Stimulated activated CD4-positive, alpha-beta T cell treated with anti-CD3 and anti-CD28 coated beads, Interleukin-12 subunit alpha, Interleukin-12 subunit beta, amount 100 ng/mL, for 24 hours (primary cell): ENCODE measurements at places on chromosomes 6 and 20.

GRCh38 chr20:23918101-23918862 is 38.7 kb upstream of the CST5 start:
- DNase-seq, result no peak

DNA sequence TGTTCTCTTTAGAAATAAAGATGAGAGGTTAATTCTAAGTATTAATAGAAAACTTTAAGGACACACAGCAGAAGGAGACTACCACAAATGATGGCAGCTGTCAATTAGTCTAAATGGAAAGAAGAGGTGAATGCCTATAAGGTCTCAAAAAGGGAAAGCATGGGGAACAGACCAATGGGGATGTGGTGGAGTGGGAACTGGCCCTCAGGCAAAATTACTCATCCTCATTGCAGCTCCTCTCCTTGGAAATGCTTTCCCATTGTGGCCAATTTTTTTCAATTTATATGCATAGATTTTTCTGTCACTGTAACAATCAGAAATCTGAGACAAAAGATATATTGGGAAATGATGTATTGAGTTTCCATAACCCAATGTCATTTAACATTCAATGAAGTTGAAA is 222.9 kb upstream of the DEFB112 start:
- DNase-seq, result no peak

- no peak for DNase-seq
Observed at GRCh38 chr6:129598244-129599187, 111.5 kb downstream of the ARHGAP18 start.

DNA sequence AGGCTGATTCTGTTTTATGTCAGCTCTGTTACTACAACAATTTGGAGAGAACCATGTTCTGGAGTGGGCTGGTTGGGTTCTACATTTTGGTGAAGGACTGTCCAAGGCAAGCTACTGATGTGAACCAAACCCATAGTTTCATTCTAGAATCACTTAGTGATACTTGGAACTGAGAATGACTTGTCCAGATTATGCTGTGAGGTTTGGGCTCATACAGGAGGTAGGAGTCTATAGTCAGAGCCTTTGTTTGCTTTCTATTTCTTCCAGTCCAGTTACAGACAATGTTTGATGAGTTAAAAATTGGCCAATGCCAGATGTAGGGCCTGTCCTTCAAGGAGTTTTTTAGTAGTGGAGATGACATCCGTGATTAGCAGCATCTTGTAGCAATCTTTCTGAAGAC is 97.9 kb downstream of the LRRC1 start:
- DNase-seq, result no peak

- DNase-seq, result no peak
Observed at GRCh38 chr6:111721753-111722154, 116.1 kb upstream of the TRAF3IP2 start.

DNA sequence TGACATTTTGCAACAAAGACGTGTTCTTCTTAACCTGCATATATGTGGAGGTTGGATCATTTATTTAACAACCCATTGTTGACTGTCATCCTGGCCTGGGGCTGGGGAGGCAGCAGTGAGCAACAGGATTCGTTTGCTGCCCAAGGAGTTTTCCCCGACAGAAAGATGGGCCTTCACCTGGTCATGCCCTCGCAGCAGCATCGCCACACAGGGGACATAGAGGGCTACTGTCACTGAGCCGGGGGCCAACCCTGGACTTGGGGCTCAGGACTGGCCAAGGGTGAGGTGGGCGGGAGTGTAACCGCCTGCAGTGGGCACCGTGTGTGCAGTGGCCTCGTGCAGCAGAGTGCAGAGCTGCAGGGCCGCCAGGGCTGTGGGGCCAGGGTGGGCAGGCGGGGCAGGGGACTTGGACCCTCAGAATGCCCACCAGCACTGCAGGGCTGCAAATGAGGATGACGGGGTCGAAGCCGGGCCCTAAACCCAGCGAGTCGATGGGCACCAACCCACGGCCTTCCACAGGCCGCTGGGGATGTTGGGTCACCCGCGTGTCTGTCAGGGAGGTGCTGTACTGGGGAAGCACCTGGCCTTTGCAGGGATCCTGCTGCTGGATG is 11.8 kb downstream of the DUSP22 start:
- DNase-seq, result no peak

DNA sequence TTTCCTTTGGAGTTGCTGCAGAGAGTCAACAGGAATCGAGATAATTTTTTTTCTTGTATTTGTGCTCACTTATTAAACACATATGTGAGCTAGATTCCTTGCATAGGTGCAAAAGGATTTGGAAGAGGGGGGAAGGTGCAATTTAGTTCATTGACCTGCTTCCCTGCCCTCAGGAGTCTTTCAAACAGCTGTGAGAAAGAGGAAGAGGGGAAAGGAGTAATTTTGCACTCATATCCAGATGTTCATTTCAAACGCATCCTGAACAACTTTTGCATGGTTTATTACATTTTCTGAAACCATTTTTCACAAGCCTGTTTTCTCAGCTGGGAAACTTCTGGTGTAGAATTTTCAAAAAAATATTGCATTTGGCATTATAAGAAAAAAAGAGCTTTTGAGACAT is 795.0 kb downstream of the MAFB start:
- DNase-seq, result no peak

DNA sequence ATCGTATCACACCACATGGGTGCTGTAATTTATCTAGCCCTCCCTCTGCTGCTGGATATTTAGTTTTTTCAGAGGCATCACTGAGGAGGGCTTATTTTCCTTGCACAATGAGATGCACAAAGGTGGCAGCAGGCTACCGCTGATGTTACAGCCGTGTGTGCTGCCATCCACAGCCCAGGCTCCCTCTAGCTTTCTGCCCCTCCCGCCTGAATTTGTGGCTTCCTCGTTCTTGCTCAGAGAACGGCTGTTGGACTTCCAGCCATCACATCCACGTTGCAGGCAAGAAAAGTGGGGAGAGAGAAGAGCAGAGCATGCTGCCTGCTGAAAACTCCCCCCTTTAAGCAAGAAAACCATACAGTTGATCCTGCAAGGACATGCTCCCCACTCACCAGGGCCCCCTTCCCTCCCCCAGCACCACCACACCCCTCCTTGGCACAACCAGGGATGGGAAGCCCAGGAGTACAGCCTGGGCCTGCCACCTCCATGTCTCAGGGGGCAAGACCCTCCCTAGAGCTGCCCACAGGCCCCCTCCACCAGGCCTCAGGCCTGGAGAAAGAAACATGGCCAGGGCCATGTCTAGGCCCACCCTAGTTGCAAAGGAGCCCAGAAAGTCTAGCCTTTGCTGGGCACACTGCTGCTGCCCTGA is 102.6 kb downstream of the MRPL14 start:
- DNase-seq, result no peak

DNA sequence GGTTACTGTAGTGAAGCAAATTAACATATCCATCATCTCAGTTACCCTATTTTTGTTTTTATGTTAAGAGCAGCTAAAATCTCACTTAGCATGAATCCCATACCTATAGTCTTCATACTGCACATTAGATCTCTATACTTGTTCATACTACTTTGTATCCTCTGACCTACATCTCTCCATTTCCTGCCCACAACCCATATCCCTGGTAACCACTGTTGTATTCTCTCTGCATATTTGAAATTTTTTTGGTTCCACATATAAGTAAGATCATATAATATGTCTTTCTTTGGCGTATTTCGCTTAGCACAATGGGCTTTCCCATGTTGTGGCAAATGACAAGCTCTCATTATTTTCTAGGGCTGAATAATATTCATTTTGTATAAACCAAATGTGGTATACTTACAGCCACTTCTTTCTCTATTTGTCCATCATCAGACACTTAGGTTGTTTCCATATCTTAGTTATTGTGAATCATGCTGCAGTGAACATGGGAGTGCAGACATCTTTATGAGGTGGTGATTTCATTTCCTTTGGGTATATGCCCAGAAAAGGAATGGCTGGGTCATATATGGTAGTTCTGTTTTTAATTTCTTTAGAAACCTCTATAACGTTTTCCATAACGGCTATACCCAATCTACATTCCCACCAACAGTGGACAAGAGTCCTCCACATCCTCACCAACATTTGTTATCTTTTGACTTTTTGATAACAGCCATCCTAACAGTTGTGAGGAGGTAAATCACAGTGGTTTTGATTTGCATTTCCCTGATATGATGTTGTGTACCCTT is 39.8 kb downstream of the BACH2 start:
- no peak for DNase-seq

GRCh38 chr20:8815208-8815607 is 253.7 kb upstream of the PLCB4 start:
- DNase-seq, result no peak

- no peak for DNase-seq
Observed at GRCh38 chr6:21360336-21360735, 233.2 kb upstream of the SOX4 start.

- DNase-seq, result no peak
Observed at GRCh38 chr6:160851031-160851430, 140.5 kb upstream of the MAP3K4 start.

DNA sequence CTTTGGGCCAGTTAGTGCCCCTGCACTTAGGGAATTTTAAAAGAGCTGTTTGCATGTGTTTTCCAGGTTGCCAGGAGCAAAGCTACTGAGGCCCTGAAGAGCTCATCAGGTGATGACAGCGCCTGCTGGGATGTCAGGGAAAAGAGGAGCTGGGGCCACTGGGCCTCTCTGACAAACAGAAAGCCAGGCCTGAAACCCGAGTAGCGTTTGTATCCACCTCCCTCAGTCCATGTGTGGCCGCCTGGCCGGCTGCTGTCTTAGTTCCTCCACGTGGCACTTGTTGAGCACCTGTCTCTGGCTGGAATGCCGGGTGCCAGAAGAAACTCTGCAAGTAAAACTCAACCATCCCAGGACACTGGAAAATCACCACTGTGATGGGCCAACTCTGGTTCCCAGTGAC is 601.2 kb downstream of the CDH26 start:
- no peak for DNase-seq

DNA sequence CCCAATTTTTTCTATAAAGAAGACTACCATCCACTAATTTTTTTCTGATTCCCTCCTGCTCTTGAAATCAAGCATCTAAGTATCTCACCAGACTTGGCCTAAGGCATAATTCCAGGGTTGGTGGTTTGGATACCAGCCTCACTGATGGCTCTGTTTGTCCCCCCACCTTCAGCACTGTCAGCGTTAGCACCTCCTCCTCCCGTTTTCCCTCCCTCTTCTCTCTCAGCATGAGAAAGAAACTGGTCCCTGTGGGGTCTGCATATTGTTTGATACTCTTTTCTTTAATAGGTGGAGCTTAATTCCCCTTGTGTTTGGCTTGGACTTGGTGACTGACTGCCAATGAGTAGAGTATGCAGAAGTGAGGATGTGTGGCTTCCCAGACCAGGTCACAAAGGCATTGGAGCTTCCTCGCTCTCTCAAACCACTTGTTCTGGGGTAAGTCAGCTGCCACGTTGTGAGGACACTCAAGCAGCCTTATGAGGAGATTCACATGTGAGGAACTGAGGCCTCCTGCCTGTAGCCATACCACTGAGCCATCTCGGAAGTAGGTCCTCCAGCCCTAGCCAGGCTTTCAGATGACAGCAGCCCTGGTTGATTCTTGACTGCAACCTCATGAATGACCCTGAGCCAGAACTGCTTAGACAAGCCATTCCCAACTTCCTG is 65.2 kb downstream of the RIOK1 start:
- no peak for DNase-seq

DNA sequence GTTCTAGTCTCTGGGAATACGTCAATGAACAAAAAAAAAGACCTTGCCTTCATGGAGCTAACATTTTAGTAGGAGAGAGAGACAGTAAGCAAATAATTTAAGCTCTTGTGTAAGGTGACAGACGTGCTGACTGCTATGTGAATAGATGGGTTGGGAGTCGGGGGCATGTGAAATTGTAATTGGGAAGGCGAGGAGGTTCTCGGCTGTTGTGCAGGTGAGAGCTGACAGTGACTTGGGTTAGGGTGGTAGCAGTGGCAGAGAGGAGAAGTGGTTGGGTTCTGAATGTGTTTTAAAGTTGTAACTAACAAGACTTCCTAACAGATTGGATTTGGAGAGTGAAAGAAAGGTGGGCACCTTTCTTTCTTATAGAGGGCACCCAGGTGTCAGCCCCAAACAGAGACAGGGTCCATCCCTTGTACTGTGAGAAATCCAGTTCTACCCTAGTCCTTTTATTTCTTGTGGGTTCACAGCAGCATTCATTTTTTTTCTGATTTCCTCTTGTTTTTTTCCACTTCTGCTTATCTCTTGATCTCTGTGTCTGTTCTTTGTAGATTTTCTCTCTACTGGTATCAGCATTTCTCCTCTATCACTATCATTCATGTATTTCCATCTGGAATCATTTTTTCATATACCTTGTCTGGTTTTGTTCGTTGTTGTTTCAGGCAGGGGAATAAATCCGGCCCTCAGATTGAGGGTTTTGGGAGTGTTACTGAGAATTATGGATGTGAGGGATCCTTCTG is 15.4 kb upstream of the MYLK2 start:
- DNase-seq, result no peak

- DNase-seq, result no peak
Observed at GRCh38 chr6:72788188-72788587, 166.3 kb downstream of the KCNQ5 start.

GRCh38 chr6:12720310-12720709 is 3.7 kb downstream of the PHACTR1 start:
- no peak for DNase-seq

DNA sequence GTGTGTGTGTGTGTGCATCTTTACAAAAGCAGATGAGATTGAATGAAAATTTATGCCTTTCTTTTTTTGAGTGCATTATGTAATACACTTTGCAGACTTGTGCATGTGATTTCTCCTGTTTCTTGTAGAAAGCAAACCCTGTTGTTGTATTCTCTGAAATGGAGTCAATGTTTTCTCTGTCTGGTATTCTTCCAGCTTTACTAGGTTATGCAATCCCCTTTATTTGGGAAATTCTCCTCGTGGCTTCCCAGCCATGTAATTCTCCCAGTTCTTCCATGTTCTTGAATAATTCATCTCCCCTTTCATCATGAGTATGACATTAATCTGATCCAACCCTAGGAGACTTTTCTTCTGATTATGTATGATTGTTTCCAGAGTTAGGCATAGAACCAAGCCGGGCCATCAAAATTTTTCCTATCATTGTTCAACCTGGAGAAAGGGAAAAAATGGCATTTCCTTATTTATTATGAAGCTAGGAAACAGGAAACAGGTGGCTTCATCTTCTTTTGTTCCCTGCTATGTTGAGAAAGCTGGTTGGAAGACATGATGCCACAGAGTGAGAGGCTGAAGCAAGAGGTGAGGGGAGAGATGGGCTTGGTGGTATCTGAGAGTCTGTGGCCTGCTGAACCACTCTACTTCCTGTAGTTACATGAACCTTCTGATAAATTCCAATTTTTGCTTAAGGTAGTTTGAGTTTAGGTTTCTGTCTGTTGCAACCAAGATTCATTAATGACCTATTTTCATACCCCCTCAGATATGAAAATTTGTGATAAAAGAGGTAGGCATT is 68.8 kb downstream of the PRL start:
- no peak for DNase-seq

DNA sequence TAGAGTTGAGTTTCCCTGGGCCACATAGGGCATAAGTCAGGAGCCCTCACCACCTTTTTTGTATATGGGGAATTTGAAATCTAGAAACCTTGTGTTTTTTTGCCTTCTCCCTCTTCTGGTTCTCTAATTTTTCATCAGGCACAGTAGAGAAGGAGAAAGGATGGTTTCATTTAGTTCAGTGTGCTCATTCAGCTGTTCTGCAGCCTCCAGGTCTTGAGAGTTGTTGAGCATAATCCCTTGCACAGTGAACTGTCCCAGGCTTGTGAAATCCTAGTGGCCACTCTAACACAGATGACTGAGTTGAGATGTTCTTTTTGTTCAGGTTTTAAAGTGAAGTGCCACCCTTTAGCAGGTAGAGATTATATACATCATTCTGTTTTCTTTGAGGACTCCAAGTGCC is 183.5 kb downstream of the CDKAL1 start:
- DNase-seq, result no peak
